ENCODE measurements at places on chromosomes 2 and 18. TPM values are rescaled to one million over a fixed set of nuclear protein-coding genes. Genes with fewer than 3 reads are reported as not detected.

DNA sequence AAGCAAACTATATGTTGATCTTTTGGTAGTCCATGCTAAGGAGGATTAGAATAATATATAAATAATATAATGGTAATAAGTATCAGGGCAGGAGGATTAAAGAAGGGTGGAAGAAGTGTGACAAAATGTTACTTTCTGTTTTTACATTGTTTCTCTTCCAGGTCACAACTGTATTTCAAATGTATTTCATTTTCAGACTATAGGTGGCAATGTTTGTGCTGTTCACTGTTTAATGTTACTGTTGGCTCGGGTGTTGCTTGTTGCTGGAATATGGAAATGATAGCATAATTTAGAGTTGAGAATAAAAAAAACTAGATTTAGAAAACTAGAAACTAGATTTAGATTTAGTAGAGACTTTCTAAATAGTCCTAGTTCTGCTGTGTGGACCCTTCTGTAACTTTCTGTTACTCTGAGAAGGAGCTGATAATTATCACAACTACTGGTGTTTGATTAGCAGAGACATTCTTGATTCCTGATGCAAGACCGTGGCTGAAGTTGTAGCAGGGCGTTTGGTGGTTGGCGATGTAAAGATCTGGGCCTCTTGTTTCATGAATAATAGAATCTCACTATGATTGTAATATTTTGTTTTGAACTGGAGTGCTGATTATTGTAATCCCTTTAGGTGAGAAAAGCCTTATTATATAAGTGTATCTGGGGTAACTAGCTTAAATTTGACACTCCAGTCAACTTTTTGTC, 7.9 kb downstream of the NEDD4L start:
- peak; percentile 40 for DNase-seq

DNA sequence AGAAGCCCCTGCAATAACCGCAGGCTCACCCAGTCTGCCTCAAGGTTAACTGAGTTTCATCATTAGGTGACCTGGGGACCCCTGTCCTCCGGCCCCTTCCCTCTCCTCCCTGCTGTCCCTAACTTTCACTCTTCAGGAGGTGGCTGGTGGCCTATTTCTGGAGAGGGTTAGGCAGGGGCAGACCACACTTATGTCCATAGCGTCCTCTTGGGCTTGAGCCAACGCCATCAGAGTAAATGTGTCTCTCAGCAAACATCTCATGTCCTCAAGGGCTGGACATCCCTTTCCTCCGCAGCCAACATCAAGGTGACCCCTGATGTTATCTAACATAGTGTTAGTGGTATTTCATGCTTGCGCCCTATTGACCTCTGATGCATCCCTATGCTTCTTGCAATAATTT, 114.8 kb downstream of the BCL11A start:
- DNase-seq, result no peak

ARL4C gene
- 21.7 TPM for total RNA-seq

- no peak for DNase-seq
Observed at GRCh38 chr18:66641056-66641455, 37.2 kb upstream of the CDH19 start.

DNA sequence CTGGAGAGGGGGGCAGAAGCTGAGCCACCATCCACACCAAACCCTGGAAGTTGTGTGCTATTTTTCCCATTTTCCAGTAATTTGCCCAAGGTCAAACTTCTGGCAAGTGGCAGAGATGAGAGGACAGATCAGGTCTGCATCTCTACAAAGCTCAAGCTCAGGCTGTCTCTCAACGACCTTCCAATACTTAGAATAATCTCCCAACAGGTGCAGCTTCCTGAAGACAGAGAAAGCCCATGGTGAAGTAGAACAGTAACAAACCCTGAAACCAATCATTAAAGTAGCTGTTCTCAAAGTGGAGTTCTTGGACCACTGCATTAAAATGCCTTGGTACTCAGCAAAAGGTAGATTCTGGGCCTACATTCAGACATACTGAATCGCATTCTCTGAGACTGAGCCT, 37.6 kb downstream of the TMEM131 start:
- DNase-seq, result no peak

RAB6D gene
- not detected for total RNA-seq

DNA sequence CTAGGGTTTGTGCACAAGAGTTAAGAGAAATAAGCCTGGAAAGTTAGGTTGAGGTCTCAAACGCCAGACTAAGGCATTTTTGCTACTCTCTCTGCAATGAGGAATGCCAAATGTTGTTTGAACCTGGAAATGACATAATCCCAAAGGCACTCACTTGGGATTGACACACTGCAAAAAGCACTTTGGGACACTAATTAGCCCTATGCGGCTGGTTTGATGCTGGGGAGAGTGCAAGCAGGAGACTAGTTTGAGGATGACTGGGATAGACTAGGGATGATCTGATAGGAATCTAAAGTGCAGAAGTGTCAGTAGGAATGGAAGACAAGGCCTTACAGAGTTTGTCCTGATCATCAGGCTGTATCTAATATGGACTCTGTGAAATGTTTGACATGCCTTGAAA, 469.0 kb downstream of the SLC4A3 start:
- DNase-seq, result peak; percentile 18

GRCh38 chr2:222982010-222982908, 69.7 kb upstream of the KCNE4 start:
- DNase-seq, result peak; percentile 52
